ENCODE measurements at places on chromosomes 12 and 14. TPM values are rescaled to one million over a fixed set of nuclear protein-coding genes. Genes with fewer than 3 reads are reported as not detected.

OR11H7 gene
- not detected for total RNA-seq

SNW1 gene
- 52.5 TPM for total RNA-seq

RBP5 gene
- 5.7 TPM for total RNA-seq

KRT83 gene
- not detected for total RNA-seq

KRT79 gene
- total RNA-seq: not detected

DENND5B gene
- total RNA-seq: 13.1 TPM

BIN2 gene
- 8.8 TPM for total RNA-seq

AKAP5 gene
- total RNA-seq: 3.1 TPM

PIWIL1 gene
- total RNA-seq: not detected

PEX5 gene
- total RNA-seq: 39.6 TPM

C12orf50 gene
- not detected for total RNA-seq

CCDC175 gene
- total RNA-seq: not detected

NKX2-1 gene
- total RNA-seq: not detected

HCAR1 gene
- total RNA-seq: 0.52 TPM

TAS2R7 gene
- total RNA-seq: not detected

ARHGEF25 gene
- total RNA-seq: 82.8 TPM

AQP2 gene
- 0.42 TPM for total RNA-seq

PRKCH gene
- total RNA-seq: 37.5 TPM

CLEC1B gene
- total RNA-seq: not detected

RD3L gene
- total RNA-seq: not detected

SDSL gene
- 1.1 TPM for total RNA-seq

CEP290 gene
- total RNA-seq: 16.4 TPM

ACOT4 gene
- 1.8 TPM for total RNA-seq

TBX3 gene
- total RNA-seq: 6.3 TPM

KIF26A gene
- total RNA-seq: 6.9 TPM

RALGAPA1 gene
- 65.8 TPM for total RNA-seq

BEST3 gene
- not detected for total RNA-seq

CSRP2 gene
- 25.0 TPM for total RNA-seq

ACOT6 gene
- total RNA-seq: not detected

MIP gene
- not detected for total RNA-seq

CACNB3 gene
- 23.8 TPM for total RNA-seq

TEX52 gene
- not detected for total RNA-seq

MYF6 gene
- not detected for total RNA-seq

TCL1B gene
- not detected for total RNA-seq

TAS2R42 gene
- total RNA-seq: not detected

LIMA1 gene
- 80.2 TPM for total RNA-seq

KSR2 gene
- 0.05 TPM for total RNA-seq

AEBP2 gene
- total RNA-seq: 44.0 TPM

FGF23 gene
- total RNA-seq: not detected

REM2 gene
- 0.23 TPM for total RNA-seq

FGF6 gene
- total RNA-seq: not detected

L3HYPDH gene
- total RNA-seq: 30.2 TPM

NANOG gene
- total RNA-seq: 0.76 TPM

ANKRD9 gene
- 14.0 TPM for total RNA-seq

TOMM20L gene
- not detected for total RNA-seq

YAF2 gene
- 55.3 TPM for total RNA-seq

IL31 gene
- not detected for total RNA-seq

MIA2 gene
- 21.1 TPM for total RNA-seq

NDUFA9 gene
- 57.0 TPM for total RNA-seq
